ENCODE measurements at places on chromosomes 12 and 14. TPM values are rescaled to one million over a fixed set of nuclear protein-coding genes. Genes with fewer than 3 reads are reported as not detected.

Gene NRXN3
- 2.2 TPM for total RNA-seq

Gene MYRFL
- total RNA-seq, result not detected

Gene RFLNA
- 5.8 TPM for total RNA-seq

Gene MORN3
- 0.26 TPM for total RNA-seq

Gene FSCB
- total RNA-seq, result not detected

Gene C14orf119
- 31.9 TPM for total RNA-seq
